Activated effector memory CD4-positive, alpha-beta T cell treated with anti-CD3 and anti-CD28 coated beads, Interleukin-2, amount 50 U/mL, for 16 hours (primary cell): ENCODE measurements at places on chromosomes 16 and 17.

DNA sequence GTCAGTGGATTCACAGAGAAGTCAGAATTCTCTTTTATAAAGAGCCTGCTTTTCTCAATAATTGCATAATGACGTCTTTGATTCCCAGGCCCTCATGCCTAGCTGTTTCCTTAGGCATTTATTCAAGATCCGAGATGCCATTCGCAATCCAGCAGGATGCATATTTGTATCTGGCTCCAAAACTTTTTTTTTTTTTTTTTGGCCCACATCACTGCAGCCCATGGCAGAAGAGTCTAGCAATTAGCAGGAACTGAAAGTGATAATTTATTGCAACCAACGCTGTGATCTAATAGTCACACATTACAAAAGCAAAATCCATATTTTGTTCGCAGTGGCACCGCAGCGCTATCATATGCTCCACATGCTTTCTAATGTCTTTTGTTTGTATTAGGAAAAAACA is 503.4 kb downstream of the MAF start:
- DNase-seq, result no peak

DNA sequence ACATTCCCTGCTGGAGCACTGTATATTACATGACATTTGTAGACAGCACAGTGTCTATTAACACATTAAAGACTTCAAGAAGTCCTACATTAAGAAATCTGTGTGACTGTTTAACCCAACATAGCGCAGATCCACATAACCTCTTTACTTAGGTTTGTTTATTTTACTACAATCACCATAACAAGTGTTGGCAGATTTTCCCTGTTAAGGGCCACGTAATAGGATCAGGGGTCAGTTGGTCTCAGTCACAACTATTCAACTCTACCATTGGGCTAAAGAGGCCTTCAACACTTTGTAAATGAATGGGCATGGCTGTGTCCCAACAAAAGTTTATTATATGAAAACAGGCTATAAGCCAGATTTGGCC is 51.3 kb upstream of the ADORA2B start:
- DNase-seq, result no peak

- peak; percentile 38 for DNase-seq
Measured at GRCh38 chr17:83181991-83182619, 102.7 kb downstream of the METRNL start.

- DNase-seq, result peak; percentile 72
Measured at GRCh38 chr17:82231562-82232321, 2.9 kb downstream of the SLC16A3 start.

DNA sequence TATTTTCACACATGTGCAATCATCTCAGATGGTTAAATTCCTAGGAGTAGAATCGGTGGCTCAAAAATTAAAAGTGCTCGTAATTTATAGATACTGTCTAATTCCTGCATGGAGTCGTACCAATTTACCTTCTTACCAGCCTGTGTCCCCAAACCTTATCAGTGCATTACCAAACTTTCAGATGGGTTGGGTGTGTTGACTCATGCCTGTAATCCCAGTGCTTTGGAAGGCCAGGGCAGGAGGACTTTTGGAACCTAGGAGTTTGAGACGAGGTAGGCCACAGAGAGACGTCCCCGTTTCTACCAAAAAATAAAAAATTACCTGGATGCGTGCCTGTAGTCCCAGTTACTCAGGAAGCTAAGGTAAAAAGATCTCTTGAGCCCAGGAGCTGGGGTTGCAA is 34.5 kb upstream of the GPRC5B start:
- DNase-seq, result no peak

DNA sequence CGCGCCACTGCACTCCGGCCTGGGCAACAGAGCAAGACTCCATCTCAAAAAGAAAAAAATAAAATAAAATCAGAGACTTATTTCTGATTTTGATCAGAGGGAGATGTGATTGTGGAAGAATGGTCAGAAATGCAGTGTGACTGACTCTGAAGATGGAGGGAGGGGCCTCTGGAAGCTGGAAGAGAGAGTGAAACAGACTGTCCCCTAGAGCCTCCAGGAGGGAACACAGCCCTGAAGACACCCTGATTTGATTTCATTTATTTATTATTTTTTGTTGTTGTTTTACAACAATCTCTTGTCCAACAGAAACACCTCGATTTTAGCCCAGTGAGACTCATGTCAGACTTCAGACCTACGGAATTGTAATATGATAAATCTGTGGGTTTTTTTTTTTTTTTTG is 26.1 kb downstream of the BCL7C start:
- DNase-seq, result no peak

GRCh38 chr16:54361246-54361645 is 74.7 kb upstream of the IRX3 start:
- no peak for DNase-seq

GRCh38 chr17:82582213-82582612 is 62.7 kb downstream of the FOXK2 start:
- no peak for DNase-seq
